Naive thymus-derived CD4-positive, alpha-beta T cell (primary cell): ENCODE measurements at places on chromosomes 11 and 22.
A peak's percentile ranks its signal among the peaks of the same experiment; 100 is the strongest.

GRCh38 chr11:35714882-35715627 lies 52.5 kb downstream of the TRIM44 start:
- no peak for DNase-seq

DNA sequence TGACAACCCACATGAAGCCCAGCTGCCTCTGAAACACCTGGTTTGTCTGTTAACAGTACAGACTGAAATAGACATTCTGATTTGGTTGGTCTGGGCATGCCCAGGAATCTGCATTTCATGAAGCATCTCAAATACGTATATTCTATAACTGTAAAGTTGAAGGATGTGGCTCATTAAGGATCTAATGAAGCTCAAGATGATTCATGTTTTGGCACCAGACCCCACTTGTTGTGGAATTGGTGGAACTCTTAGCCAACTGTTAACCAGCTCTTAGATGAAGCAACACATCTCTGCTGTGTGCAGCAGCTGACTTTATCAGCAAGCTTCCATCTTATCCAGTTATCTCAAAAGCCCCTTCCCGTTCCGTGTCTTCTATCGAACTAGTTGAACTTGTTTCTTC lies 232.2 kb downstream of the INSC start:
- no peak for DNase-seq

- DNase-seq, result no peak
Observed at GRCh38 chr11:76800466-76801200, 17.5 kb downstream of the TSKU start.

GRCh38 chr11:124193221-124194010 lies 10.3 kb downstream of the OR10D3 start:
- no peak for DNase-seq

DNA sequence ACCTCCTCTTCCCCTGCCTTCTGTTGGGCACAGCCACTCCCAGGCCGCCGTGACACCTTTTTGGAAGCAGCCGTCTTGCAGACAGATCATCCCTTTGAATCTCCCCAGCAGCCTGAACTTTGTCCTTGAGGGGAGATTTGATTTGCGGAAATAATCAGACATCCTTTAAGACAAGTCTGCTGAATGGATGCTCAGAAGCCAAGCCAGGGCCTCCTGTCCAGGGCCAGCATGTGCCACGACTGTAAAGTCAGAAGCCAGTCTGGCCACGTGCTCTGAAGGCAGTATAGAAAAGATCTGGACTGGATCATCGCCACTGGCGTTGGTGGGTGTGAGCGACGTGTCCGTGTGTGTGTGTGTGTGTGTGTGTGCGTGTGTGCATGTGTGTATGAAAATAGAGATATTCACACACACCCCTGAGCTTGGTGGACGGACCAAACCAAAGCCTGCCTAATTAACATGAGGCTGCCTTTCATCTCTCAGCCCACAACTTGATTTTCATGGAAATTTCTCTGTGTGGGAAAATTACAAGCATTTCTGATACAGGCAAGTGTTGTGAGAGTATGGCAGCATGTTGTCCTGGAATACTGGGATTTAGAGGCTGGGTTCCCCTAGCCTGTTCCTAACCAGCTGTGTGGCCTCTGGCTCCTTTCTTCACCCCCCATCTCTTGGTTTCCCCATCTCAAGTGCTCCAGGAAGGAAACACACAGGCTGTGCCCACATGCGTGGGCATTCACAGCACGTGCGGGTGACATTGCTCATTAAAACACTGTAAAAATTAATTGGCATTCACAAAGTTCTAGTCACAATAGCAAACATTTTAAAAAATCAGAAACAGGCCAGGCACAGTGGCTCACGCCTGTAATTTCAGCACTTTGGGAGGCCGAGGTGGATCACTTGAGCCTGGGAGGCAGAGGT lies 61.8 kb upstream of the WNT7B start:
- no peak for DNase-seq

DNA sequence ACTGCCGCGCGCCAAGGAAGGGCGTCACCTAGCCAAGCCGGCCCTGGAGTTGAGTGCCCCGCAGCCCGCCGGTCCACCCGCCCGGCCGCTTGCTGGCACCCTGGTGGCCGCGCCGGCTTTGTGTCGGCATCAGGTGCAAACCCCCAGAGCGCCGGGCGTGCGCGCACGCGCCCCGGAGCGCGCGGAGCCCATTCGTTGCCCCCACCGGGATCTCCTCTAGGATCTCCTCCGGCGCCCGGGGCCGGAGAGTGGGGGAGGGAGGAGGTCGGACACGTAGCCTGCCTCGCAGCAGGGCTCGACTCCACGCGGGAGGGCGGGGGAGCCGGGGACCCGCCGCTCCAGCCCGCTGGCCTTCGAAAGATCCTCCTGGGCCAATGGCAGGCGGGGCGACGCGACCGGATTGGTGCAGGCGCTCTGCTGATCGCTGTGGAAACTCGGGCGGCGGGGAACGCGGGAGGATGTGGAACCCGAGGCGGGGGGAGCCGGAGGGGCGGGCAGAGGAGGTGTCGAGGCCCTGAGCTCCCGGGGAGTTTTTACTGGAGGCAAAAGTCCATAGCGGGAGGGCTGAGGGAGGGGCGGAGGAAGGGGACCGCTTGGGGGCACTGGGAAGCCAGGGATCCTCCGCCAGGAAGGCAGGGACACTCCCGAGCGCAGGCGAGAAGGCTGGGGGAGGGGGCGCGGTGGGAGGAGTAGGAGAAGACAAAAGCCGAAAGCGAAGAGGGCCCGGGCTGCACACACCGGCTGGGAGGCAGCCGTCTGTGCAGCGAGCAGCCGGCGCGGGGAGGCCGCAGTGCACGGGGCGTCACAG lies at the start of gene FADS2:
FADS2 (plus strand) TSS at position 730 of the 808 bp plus-strand sequence. CDS start 91 bp downstream, outside the sequence.
- DNase-seq, result peak; percentile 65

- no peak for DNase-seq
Observed at GRCh38 chr11:61198361-61198760, 5.0 kb upstream of the PGA3 start.

- no peak for DNase-seq
Observed at GRCh38 chr22:49199224-49199623, 628.4 kb downstream of the BRD1 start.

- DNase-seq, result no peak
Observed at GRCh38 chr22:39279170-39279850, 34.5 kb upstream of the PDGFB start.

DNA sequence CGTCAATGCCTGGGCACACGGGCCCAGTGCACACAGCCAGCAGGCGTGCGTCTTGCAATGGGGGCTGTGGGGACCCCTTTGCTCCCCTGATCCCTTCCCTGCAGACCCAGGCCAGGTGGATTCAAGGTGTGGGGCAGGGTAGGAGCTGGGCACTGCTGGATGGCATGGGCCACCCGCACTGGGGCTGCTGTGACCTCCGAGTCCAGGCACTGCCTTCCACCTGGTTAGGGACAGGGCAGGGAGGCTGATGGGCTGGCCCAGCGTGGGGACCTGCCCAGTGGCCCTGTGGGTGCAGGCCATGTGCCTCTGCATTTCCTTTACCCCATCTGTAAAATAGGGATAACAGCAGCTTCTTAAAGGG lies 22.9 kb downstream of the KCNQ1 start:
- DNase-seq, result no peak
